ENCODE measurements at places on chromosomes 11 and 22.

DNA sequence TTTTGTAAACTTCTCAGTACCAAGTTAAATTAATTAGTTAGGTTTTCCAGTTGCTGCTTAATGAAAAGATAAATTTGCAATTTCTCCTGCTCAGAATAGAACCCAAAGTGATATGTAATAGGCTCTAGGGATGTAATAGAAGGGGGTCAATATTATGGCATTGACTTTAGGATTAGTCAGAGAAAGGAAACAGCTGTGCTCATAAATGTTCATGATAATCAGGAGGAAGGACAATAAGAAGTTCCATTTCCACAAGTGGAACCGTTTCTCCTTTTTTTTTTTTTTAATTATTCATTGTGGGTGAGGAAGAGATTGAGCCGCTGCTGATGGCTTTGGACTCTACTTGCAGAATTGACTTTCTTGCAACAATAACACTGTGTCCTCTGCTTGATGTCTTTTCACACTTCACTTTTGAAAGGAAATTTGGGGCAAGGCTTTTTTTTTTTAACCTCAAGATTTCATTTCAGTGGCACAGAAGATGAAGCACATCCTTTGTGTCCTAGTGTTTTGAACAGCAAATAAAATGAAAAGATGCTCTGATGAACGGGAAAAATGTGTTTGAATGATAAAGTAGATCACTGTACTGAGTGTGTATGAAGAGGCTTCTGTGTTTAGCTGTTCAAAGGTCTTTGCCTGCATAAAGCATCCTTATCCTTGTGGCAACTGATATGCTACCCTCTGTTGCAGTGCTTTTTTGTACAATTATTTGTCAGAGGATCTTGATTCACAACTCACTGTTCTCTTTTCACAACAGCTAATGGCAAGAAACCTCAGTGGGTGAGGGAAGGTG is 62.4 kb downstream of the GAS2 start:
- DNase-seq = no peak

DNA sequence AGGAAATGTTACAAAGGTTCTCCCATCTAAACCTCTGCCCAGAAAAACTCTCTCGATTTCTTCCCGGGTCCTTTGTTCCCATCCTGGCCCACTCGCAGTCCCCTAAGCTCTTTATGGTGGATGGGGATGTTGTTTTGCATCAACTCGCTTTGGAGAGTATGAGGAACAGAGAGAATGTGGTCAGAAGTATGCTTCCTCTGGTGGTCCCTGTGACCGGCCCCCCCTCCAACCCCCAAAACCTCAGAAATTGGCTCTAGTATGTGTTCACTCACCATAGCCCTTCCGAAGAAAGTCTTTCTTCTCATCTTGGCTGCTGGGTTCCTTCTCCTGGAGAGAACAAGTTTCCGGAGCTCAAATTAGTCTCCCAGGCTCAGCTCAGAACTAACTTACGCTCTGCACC is 54.4 kb downstream of the GRAMD1B start:
- DNase-seq = no peak

- no peak for DNase-seq
These were observed 73.2 kb upstream of the FGF3 start for GRCh38 chr11:69892237-69892985.

DNA sequence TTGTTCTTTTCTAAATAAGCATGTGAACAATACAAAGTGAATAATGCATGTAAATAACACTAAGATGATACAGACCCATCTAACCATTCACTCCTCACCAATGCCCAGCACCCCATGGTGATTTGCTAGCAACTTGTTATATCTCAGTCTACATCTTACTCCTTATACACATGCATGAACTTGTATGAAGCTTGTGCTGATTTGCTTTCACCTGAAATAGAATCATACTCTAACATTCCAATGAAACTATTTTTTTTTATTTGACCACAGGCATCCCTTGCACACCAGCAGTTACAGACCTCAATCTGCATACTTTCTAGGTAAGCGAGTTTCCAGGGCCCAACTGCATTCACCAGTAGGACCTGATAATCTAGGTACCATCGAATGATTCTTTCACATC is 873.6 kb downstream of the OPCML start:
- DNase-seq = no peak

- DNase-seq = no peak
These were observed 78.5 kb downstream of the TRAF6 start for GRCh38 chr11:36431429-36432092.

DNA sequence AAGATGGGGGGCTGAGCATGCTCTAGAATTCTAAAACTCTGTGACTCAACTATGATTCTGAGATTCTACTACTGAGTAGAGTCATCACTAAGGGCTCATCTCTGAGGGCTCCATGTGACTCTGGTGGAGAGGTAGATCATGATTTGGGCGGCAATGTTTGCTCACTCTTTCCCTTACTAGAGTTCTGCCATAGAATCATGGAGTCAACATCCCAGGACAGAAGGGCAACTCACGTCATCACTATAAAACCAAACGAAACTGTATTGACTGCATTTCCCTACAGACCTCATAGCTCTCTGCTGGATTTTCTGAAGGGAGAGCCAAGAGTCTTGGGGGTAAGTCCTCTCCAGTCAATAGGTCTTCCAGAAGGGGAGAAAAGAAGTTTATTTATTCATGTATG is at the start of gene MS4A14:
Gene MS4A14 (plus strand): TSS at position 78 of the 400 bp plus-strand sequence. CDS start 120 bp downstream, at position 198.
- no peak for DNase-seq

DNA sequence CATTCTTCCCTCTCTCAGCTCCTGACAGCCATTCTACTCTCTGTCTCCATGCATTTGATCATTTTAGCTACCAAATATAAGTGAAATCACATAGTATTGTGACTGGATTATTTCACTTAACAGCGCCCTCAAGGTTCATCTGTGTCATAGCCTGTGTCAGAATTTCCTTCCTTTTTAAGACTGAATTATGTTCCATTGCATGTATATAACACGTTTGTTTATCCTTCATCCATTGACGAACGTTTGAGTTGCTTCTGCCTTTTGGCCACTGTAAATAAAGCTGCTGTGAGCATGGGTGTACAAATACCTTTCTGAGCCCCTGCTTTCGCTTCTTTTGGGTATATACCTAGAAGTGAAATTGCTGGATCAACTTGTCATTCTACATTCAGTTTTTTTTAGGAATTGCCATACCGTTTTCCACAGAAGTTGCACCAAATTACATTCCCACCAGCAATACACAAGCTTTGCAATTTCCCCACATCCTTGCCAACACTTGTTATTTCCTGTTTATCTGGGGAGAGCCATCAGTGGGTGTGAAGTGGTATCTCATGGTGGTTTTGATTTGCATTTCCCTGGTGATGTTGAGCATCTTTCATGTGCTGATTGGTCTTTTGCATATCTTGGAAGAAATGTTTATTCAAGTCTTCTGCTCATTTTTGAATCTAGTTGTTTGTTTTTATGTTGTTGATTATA is 17.5 kb downstream of the GLB1L2 start:
- DNase-seq = no peak

GRCh38 chr22:35997438-35997837 is 31.2 kb downstream of the RBFOX2 start:
- no peak for DNase-seq

DNA sequence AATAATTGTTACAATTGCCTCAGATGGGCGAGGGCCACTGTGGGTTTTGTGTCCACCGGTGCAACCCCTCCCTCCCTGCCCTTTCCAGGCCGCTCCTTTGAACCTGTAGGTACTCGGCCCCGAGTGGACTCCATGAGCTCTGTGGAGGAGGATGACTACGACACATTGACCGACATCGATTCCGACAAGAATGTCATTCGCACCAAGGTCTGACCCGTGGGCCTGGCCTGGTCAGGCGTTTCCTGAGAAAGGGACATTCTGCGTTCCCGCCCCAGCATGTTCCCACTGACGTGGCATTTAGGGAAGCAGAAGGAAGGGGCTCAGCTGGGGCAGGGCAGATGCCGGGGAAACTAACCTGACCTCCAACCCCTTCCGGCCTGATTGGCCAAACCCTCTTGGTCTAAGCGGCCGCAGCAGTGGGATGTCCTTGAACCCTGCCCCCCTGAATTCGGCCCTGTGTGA is 10.1 kb downstream of the SIDT2 start:
- DNase-seq = no peak

DNA sequence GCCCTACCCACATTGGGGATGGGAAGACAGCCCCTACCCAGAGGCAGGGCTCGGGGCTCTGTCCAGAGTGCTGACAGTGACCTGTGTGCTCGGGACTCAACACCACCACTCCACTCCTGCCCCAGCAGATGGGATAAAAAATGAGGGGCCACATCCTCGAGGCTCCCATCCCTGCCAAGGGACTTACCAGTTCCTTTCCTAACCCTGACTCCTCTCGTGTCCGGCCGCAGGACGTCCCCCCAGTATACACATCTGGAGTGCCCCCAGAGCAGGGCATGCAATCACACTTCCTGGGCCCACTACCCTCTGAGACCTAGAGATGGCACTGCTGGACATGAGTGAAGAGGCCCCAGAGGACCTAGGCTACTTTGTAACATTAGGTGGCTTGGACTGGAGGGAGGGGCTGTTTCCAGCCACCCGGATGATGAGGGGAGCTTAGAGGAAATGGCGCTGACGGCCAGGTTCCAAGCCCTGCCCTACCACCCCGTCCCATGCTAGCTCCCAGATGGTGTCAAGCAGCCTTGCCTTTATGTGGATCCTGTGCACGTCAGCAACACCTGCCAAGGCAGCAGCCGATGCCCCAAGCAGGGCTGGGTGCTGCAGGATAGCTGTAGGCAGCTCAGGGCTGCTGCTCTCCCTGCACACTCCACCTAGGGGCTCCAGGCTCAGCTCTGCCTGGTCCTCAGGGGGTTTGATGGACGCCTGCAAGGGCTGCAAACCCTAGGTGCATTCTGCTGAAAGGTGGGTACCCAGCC is 86.6 kb downstream of the DGCR2 start:
- DNase-seq = no peak

- DNase-seq = no peak
These were observed 213.5 kb downstream of the TENM4 start for GRCh38 chr11:79227308-79227707.

DNA sequence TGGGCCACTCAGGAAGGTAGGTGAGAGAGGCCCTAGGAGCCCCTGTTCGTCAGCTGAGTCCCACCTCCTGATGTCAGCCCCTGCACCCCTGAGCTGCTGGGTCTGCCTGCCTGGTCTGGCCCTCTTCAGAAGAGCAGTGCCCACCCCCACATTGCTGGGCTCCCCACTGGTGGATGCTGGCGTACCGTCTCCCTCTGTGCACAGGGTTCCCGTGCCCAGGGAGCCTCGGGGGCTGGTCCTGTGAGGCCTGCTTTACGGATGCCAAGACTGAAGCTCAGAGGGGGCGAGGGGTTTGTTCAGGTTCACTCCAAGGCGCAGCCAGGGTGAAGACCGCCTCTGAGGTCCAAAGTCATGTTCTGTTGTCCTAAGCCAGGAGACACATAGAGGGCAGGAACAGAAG is 44.7 kb upstream of the GCAT start:
- DNase-seq = no peak

GRCh38 chr22:36360011-36360410 is 27.8 kb downstream of the MYH9 start:
- DNase-seq = no peak

DNA sequence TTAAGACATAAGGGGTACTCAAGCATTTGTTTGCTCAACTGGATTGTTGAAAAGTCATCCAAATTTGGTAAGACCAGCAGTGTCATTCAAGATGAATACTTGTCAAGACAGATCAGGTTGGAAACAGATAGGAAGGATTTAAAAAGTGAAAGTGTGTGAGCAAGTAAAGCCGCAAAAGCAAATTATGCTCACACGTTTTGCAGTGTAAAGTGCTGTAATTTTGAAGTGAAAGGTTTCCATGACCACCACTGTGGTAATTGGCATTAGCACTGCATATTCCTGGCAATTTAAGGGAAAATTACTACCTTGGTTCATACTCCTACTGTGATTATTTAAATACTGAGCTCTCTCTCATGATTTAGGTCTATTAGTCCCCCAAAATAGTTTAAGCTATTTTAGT is 704.1 kb upstream of the CCDC179 start:
- DNase-seq = no peak
